Muscle of back (tissue), 13 donors: ENCODE measurements at places on chromosomes 7 and 10.

GRCh38 chr10:128708182-128708581, 582.0 kb upstream of the MKI67 start:
- DNase-seq = no peak

DNA sequence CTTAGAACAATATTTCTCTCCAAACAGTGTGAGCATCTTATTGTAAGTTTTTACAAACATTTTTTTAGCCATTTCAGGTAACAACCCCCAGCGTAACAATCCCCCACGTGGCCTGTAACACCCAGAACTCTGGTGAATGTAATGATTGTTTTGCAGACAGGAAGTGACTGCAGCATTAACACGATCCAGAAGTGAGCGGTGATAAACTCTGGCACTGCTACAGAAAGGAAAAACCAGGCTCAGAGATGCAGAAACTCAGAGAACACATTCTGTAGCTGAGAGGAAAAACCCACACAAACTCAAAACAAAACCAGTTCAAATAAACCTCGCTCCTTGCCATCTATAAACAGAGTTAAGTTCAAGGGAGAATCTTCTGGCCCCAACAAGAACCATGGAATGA, 285.7 kb downstream of the FGFR2 start:
- DNase-seq = no peak

DNA sequence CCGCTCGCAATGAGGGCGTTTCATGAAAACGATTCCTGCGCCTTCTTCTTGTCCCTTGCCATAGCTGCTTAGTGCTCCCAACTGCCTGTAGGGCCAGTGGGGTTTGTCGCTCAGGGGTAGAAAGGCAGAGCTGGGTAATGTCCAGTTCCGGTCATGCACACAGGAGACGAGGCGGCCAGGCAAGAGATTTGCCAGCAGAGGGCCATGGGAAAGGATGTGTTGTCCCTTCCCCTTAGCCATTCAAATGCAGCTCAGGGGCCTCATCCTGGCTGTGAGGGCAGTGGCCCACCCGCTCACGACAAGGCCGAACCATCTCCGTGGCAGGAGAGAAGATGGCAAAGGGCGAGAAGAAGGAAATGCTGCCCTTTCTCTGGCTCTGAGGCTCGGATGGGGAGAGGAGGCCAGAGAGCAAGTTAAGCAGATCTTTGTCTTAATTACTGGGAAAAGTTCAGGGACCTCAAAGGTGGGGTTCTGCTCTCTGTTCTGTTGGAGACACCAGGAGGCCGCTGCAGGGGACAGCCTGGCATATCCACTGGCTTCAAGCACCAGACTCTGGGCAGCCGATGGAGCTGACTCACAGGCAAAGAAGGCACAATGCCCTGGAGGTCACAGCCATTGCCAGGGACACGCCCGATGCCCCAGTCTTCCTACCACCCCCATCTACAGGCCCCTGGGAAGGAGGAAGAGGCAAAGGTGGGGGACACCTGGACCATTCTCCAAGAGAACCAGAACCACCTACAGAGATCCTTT, 534.8 kb upstream of the MGMT start:
- DNase-seq = no peak

DNA sequence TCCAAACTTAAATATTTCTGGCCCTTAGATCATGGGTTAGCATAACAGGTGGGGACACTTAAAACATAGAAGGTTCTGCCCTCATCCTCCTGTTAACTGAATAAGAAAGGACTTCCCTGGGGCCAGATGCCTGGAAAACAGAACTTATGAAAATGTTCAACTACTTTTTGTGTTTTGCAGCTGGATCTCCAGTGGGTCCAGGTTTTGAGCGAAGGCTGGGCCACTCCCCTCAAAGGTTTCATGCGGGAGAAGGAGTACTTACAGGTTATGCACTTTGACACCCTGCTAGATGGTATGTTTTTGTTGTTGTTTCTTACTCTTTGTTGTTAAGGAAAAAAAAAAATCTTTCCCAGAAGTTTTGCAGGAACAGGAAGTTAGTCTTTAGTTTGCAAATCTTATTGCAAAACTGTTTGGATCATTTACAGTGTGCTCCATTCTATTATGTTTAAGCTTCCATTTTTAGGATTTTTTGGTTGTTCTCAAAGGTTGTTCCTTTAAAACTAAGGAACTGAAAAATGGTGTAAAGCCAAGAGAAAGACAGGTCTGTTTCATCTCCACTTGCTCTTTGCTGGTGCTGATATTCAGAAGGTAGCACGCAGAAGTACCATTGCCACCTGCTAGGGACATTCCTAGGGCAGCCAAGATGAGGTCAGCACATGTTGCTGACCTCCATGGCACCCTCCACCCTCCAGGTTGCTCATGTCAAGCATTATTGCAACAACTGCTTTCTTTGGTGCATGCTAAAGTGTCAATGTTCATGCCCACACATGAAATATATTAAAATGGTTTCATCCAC, 56.1 kb downstream of the PAPSS2 start:
- no peak for DNase-seq

DNA sequence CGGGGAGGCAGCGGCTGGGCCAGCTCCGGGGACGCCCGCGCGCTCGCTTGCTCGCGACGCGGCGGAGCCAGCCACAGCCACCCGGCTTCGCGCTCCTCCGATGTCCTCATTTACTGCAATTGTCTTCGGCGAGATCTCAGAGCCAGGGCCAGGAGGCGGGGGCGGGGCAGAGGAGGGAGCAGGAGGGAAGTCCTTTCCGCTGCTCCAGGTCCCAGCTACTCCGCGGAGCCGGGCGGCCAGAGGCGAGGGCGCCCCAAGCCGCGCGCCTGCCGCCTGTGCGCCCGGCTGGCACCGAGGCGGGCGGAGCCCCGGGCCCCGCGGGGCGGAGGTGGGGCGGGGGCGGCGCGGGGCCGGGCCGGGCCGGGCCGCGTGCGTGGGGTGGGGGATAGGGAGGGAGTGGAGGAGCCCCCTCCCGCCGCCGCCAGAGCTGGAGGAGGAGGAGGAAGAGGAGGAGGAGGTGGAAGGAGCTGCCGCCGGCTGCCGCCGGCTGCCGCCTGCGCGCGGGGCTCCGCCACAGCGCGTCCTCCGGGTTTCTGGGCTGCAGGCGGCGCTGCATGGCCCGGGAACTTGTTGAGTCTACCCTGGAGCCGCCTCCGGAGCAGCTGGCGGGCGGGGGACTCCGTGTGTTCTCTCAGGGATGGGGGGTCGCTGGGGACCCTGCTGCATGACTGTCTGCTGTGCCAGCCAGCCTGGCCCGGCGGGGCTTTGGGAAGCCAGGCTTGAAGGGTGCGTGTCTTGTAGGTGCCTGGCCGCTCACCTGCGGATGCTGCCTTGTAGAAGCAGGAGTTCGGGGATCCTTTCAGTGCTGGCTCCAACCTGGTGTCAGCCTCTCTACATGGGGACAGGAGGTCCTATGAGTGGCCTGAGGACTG, at the start of gene INSYN2A:
INSYN2A (minus strand) TSS at position 310 of the 872 bp plus-strand sequence. CDS start 20,196 bp downstream, outside the sequence.
- peak; percentile 67 for DNase-seq

GRCh38 chr10:118850418-118851061, 95.8 kb upstream of the CACUL1 start:
- peak; percentile 50 for DNase-seq

- DNase-seq = no peak
Measured at GRCh38 chr7:93165447-93165846, 17.3 kb upstream of the SAMD9L start.

DNA sequence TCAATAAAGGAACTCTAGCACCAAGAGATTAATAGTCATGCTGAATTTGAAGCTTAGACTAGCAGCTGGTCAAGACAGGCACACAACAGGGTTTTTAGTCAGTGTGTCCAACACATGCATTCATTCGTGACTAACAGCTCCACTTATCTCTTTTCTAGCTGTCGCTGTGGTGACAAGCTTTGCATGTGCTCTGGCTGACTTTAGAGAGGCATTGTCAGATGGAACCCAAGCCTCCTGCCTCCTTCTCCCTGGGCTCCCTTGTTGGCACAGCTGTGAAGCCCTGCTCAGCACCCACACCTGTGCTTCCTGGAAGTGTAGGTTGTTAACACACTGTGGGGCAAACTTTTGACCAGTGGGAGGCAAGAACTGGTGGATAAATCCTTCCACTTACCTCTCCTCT, 9.8 kb upstream of the AGK start:
- no peak for DNase-seq

DNA sequence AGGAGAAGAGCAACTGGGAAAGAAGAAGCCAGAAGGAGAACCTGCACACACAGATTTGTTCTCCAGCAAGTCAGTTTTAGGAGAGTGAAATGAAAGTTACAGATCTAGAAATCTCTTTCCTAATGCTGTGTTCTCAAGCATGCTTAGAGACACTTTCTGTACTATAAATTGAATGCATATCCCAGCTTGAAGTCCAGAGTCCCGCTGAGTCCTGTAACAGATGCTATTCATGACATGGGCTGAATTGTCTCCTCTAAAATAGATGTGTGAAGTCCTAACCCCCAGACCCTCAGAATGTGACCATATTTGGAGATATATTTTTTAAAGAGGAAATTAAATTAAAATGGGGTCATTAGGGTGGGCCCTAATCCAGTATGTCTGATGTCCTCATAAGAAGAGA, 46.9 kb upstream of the GJD4 start:
- DNase-seq = no peak

DNA sequence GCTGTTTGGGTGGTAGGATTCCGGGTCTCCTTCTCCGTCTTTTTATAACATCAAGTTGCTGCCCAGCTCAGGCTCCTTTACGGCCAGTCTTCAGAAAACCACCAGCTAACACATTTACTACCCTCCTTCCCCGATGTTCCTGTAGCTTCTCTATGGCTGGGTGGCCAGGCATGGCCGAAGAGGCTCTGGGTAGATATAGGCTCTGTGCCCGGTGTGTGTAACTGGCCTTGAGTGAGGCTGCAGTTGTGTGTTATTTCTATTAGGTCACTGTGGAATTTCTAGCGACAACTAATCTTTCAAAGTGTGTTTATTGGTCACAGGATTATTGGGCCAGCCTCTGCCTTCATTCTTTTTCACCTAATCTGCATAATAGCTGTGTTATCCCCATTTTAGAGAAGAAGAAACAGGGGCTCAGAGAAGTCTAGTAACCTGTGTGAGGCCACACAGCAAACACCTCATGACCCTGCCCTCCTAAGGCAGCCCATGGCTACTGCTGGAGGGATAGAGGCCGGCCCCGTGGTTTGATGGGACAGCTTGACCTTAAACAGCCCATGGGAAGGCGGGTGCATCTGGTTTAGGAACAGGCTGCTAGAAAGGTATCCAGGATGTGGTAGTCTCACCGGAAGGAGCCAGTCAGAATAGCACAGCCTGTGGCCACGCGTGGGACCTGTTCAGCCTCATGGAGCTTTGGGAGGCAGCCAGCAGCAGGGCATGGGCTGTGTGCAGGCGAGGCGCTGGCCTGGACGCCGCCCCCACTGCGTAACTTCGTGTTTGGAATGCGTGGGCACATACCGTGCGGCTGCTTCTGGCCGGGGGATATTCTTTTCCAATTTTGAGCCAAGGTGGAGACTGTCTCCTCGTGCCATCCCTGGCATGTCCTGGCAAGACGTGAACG, 29.7 kb downstream of the HTRA1 start:
- DNase-seq = no peak

DNA sequence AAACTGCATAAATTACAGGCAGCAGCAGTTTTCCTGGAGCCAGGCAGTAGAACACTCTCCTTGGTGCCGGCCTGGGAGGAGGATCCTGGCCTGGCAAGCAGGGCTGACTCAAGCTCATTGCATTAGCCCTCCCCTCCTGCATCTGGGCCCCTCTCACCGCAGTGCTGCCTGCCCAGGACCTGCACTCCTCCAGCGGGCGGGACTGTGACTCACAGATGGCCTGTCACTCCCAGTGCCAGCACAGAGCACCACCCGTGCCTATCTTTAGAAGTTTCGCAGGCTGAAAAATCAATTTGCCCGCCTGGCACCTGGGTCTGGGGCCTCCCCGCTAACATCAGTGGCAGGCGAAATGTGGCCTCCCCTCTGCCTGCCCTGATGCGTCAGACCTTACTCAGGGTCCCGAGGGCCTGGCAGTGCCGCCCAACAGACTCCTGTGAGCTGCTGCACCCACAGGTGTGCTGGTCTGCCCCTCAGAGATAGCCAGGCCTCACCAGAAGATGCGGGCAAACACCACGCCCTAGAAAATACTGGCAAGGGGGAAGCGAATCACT, 123.8 kb downstream of the KCNMA1 start:
- DNase-seq = peak; percentile 81

DNA sequence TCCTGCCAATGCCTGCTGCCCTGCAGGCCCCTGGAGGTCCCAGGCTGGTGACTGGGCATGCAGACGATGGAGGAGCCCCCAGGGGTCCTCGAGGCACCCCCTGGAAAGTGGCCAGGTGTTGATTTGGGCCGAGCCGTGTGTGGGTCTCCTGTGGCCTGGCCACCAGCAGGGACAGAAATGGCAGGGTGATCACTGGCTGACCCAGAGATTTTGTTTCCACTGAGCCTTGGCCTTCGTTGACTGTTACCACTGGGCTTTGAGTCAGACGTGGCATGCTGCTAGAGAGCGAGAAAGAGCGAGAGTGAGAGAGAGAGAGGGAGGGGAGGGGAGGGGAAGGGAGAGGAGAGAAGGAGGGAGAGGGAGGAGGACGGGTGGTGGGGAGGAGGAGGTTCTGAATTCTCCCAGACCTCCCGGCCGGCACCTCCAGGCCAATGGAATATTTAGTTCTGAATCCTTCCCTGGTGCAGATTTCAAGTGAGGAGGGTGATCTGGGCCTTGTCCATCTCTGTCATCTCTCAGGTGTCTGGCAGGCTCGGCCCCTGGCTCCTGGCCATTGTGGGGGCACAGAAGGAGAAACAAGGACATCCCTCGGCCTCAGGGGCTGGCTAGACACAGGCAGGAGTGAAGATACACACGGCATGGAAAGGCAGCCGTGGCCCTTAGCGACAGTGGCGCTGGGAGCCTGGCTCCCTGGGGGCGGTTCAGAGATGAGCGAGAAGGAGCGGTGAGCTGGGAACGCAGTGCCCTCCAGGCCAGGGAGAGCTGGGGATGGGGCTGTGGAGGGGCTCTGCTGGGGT, 58.2 kb downstream of the GLRX3 start:
- DNase-seq = no peak

GRCh38 chr7:36967387-36967786, 243.1 kb upstream of the AOAH start:
- DNase-seq = peak; percentile 80

DNA sequence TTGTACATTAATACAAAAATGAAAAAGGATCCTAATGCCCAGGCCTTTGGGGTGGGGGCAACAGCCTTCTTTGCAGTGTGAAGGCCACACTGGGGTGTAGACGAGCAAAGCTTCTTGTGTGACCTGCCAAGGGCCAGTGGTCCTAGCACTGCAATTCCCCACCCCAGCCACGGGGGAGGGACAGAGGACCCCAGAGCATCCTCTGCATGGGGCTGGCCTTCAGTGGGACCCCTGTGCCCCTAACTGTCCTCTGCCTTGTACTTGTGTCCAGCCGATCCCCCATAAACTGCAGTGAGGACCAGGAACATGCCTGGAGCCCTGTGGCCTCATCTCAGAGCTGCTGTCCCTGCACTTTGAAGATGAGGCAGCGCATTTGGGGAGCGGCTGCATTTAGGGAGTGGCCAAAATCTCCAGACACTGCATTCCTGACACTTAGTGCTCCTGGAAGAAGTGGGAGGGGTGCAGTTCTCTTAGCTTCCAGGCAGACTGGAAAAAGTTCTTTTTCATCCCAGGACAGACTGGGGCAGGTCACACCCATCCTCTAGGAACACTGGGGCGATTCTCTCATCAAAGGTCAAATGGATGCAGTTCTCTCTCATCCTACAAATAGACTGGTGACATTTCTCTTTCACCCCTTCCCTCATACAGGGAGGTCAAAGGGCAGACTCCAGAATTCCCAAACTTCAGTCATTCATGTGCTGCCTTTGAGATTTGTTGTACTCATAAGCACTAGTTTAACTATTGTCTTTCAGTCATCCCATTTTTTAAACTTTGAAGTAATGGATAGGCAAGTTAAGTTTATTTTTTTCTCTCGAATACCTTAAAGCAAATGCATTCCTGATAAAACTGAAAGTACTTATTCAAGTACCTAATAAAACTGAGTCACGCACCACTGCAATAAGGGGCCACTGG, 922 bp upstream of the MYO1G start:
- DNase-seq = no peak
